Cardiac ventricle fibroblast (primary cell): ENCODE measurements at places on chromosomes 11 and 22. TPM values are rescaled to one million over a fixed set of nuclear protein-coding genes. Genes with fewer than 3 reads are reported as not detected.

FAT3 gene
- 0.05 and 0.06 TPM in 2 replicates for total RNA-seq

LYVE1 gene
- 2.1 and 4.1 TPM in 2 replicates for total RNA-seq

FGF19 gene
- not detected in 2 replicates for total RNA-seq

NLRP6 gene
- total RNA-seq: not detected in 2 replicates

SEPTIN3 gene
- total RNA-seq: 0.10 TPM in 1 of 2 replicates, not detected in the other

ACTN3 gene
- total RNA-seq: 0.06 TPM in 1 of 2 replicates, not detected in the other

ZNF280B gene
- total RNA-seq: 0.24 and 0.37 TPM in 2 replicates

RAG1 gene
- total RNA-seq: 0.05 and 0.25 TPM in 2 replicates

CCDC89 gene
- total RNA-seq: 2.7 and 7.1 TPM in 2 replicates

TMPRSS5 gene
- not detected in 2 replicates for total RNA-seq

GDPD4 gene
- total RNA-seq: not detected in 2 replicates

TRABD gene
- total RNA-seq: 19.4 and 22.1 TPM in 2 replicates

CSF2RB gene
- 0.05 and 0.19 TPM in 2 replicates for total RNA-seq

MMP12 gene
- not detected in 2 replicates for total RNA-seq

NCAM1 gene
- 0.05 and 0.06 TPM in 2 replicates for total RNA-seq

CDC42EP2 gene
- total RNA-seq: 26.9 and 27.3 TPM in 2 replicates
